ENCODE measurements at places on chromosomes 12 and 14. TPM values are rescaled to one million over a fixed set of nuclear protein-coding genes. Genes with fewer than 3 reads are reported as not detected.

- DNase-seq, result no peak
These were observed 5.0 kb upstream of the CCND2 start for GRCh38 chr12:4268329-4269181.

DNA sequence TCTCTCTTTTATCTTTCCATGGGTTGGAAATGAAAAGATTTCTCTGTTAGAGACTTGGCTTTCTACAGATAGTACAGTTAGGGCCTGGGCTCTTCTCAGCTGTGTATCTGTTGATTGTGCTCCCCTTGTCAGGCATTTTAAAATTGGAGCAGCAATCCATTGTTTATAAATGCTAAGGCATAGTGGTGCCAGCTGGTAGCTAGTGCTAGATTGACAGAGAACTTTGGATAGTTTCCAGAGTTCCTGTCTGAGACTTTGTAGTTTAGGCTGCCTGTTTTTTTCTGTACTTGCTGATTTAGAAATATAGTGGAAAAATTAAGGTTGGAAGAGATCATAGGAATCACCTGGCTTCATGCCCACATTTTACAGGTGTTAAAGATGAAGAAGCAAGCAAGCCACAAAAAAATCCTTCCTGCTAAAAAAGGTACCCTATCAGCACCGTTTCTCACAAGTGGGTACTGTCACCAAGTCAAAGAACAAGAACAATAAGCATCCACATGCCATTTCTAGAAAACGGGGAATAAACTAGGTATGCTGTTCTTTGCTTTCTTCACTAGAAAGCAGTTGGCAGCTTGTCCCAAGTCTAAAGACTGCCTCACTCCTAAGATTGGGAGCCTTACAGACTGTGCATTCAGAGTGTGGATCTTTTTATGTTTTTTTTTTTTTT is 6.2 kb downstream of the TTLL5 start:
- no peak for DNase-seq

DNA sequence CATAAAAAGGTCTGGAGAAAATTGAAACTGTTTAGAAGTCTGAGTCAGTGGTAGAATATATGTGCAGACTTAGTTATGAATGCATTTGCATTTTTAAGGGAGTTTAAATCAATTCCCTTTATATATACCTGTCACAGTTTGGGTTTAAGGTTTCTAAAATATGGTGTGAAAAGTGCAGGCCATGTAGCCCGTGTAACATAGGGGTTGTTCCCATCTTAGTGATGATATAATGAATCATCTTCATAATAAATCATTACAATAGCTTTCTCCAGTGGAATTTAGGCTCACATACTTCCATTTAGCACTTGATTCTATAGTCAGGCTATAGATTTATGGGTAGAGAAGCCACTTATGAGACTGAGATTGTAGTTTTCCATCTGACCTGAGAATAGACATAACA is 1162.4 kb downstream of the SLC16A7 start:
- DNase-seq, result no peak

The KCNC2 gene
- total RNA-seq, result not detected

The MYF6 gene
- not detected for total RNA-seq

The PLEKHG7 gene
- not detected for total RNA-seq

The BHLHE41 gene
- 0.37 TPM for total RNA-seq

All from T-helper 17 cell (primary cell).